ENCODE measurements at places on chromosomes 5 and 9.

GRCh38 chr5:5979761-5980537 lies 398.4 kb downstream of the MED10 start:
- DNase-seq, result no peak

- no peak for DNase-seq
Observed at GRCh38 chr5:68116868-68117411, 98.6 kb upstream of the PIK3R1 start.

- no peak for DNase-seq
Observed at GRCh38 chr9:87771316-87772006, 45.5 kb downstream of the CTSL start.

GRCh38 chr5:76556511-76557221 lies 66.5 kb downstream of the F2RL2 start:
- no peak for DNase-seq

- DNase-seq, result peak; percentile 47
Observed at GRCh38 chr5:107672211-107673038, 1.7 kb upstream of the EFNA5 start.

DNA sequence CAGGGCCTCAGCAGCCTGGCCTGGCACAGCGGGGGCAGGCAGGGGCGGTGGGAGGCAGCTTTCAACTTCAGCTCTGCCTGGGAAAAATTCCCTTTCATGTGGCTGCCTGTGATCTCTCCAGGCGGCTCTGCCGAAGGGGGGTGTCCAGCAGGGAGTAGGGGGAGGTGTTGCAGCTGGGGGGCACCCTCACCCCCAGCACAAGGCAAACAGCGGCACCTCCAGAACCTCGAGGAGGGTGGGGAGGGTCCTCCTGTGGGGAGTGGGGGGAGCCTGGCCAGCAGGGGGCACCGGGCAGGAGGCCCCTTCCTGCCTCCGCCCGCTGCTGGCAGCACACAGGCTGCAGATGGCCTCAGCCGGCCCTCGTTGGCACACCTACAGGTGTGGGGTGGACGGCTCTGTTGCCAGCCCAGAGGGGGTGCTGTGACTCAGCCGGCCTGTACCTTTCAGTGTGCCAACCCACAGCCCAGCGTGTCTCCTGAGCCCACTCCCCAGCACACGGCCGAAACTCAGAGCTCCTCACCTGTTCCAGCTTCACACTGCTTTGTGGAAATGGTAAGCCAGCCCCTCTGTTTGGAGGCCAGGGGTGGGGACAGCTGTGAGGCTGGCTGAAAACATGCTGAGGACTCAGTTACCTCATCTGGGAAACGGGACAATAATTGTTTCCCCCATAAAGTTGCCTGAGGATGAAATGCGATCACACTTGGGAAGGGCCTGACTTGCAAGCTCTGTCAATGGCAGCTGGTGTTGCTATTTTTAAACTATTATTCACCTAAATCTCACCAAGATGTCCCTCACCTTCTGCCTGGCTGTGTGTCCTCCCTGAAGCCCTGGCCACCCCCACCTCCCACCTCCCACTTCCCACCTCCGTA lies 37.0 kb downstream of the CXXC5 start:
- no peak for DNase-seq

DNA sequence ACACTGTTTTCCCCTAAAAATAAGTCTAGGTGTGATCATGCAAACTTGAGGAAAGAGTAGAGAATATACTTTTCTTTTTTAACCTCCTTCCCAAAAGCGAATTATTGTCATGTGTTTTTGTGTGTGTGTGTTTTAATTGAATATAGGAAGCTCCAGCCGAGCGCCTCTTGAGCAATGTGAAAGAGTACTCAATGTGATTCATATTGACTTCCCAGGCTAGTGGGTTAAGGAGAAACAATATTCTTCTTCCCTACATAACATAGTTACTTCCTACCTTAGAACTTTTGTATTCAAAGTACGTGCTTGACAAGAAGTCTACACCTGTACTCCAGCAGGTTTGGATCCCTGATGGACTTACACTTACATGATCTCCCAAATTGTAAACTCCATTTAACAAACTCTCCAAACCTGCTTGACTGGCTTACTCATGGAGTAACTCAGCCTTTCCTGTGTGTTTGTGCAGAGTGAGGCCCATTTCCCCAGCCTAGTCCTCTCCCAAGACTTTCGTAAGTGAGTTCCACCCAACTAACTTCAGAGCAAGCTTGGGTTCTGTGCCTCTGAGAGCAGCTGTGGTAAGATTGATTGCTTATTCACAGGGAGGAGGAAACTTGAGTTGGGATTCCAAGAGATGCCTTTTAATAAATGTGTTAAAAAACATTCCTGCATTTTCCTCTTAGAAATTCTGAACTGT lies 9.3 kb downstream of the SLC28A3 start:
- DNase-seq, result no peak
